ENCODE measurements at places on chromosomes 11 and 22. TPM values are rescaled to one million over a fixed set of nuclear protein-coding genes. Genes with fewer than 3 reads are reported as not detected.

Gene INPP5J
- 1.3 TPM for total RNA-seq

Gene ALDH3B2
- total RNA-seq, result not detected

Gene MAJIN
- total RNA-seq, result not detected

Gene DEPDC5
- total RNA-seq, result 8.7 TPM

Gene GSTT2B
- 16.4 TPM for total RNA-seq

Gene OR4X1
- not detected for total RNA-seq

Gene MRGPRX4
- total RNA-seq, result not detected

Gene KRTAP5-10
- total RNA-seq, result not detected

Gene TUBGCP6
- total RNA-seq, result 18.2 TPM

Gene TPH1
- 0.28 TPM for total RNA-seq

Gene MUC5AC
- total RNA-seq, result not detected

Gene CCDC188
- total RNA-seq, result not detected

Gene GLB1L3
- not detected for total RNA-seq

Gene TBX10
- not detected for total RNA-seq

Gene MTNR1B
- not detected for total RNA-seq

Gene APOL1
- 13.1 TPM for total RNA-seq

Gene SULT4A1
- not detected for total RNA-seq

Gene WNT11
- total RNA-seq, result 6.4 TPM

Gene DDIAS
- total RNA-seq, result 0.74 TPM

Gene MS4A1
- 0.74 TPM for total RNA-seq

Gene ART5
- total RNA-seq, result 2.6 TPM

Gene CEND1
- total RNA-seq, result not detected

Gene OR2AG1
- total RNA-seq, result not detected

Gene PGA5
- not detected for total RNA-seq

Gene SCUBE1
- total RNA-seq, result 0.08 TPM
